OCI-M1 (cell line): ENCODE measurements at places on chromosomes 11 and 22.

DNA sequence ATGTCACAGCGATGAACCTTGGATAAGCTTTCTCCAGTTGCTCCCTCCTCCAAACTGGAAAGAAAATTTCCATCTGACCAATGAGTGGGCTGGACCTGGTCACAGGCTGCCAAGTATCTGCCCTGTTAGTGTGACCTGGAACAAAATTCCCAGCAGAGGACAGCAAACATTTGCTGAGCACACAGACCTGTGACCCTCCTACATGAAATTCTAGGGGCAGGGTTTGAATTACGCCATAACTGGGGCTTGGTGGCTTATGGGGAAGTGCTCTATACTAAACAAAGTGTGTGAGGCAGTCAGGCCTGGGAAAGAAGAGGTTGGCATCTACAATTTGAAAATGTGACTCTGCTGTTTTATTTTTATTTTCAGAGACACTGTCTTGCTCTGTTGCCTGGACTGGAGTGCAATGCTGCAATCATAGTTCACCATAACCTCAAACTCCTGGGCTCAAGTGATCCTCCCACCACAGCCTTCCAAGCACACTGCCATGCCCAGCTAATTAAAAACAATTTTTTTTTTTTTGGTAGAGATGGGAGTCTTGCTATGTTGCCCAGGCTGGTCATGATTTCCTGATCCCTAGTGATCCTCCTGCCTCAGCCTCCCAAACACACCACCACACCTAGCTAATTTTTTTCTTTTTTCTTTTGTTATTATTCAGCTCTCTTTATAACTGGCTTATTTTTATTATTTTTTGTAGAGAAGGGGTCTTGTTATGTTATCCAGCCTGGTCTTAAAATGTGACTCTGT lies 13.6 kb upstream of the XBP1 start:
- DNase-seq, result peak; percentile 36

DNA sequence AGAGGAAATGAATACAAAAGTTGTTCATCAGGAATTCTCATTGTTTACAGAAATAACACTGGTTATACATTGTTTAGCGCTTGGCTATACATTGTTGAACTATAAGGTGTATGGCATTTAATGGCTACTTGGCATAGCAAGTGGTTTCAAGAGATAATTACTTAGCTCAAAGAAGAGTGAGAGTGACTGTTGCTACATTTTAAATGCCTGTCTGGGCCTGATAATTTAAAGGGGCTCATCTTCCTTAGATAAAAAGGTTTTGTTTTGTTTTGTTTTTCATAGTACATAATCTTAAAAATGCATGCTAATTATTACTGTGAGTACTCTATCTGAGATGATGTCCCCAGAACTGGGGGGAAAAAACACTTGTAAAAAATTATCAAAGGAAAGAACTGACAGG lies 1.5 kb upstream of the SMPD1 start:
- peak; percentile 46 for DNase-seq

DNA sequence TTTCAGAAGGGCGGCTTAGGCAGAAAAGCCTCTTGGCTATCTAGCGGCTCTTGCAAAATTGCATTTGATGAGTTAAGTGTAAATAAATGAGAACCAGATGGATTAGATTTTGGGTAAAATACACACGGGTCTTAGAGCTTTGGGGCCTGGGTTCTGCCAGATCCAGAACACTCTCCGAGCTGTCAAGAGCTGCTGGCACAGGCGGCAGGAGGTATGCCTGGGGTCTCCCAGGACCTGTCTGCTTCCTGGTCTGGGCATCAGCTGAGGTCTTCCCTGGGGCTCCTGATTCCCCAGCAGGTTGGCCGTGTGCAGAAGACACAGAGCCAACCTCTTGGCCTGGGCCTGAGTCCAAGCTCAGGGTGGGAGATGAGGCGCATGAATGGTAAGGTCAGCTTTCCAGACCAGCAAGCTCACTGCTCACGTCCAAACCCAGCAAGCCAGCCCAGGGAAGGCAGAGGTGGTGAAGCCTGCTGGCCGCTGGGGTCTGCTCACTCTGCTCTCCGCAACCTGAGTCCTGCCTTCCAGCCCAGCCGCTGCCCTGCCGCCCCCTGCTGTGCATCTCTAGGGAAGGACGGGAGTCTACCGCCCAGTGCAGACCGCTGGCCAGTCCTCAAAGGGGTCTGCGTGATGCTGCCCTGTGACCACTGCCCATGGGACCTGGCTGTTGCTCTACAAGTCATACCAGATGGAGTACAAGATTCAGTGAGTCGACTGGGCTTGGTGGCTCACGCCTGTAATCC lies 44.9 kb downstream of the SCUBE1 start:
- no peak for DNase-seq

GRCh38 chr22:28978863-28979796 lies 82.5 kb downstream of the C22orf31 start:
- DNase-seq, result no peak

DNA sequence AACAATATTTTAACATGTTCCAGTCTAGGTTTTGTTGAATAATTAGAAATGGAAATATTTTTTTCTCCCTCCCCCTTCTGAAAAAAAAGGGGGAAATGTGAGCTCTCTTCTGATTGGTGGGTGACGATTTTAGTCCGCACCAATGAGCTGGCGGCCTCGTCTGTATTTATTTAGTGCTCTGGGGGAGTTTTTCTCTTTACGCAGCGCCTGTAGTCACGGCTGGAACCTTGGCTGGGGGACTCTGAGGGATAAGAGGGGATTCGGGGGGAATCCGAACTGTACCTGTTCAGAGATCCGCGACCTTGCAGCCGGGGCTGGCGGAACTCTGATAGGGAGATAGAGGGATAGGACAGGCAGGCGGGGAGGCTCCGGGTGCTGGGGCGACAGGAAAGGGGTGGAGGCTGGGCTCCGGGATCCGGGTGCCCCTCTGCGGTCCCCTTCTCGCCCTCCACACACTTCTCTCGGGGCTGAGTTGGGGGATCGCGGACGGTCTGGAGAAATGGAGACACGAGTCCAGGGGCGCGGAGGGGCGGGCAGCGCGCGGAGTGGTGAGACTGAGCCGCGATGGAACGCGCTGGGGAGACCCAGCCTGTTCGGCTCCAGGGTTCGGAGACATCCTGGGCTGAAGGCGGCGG lies 99.7 kb upstream of the HSD17B12 start:
- DNase-seq, result peak; percentile 35
